ENCODE measurements at places on chromosomes 2 and 18. TPM values are rescaled to one million over a fixed set of nuclear protein-coding genes. Genes with fewer than 3 reads are reported as not detected.

Gene IL1F10
- total RNA-seq: not detected

Gene ARHGAP15
- 18.5 TPM for total RNA-seq

DNA sequence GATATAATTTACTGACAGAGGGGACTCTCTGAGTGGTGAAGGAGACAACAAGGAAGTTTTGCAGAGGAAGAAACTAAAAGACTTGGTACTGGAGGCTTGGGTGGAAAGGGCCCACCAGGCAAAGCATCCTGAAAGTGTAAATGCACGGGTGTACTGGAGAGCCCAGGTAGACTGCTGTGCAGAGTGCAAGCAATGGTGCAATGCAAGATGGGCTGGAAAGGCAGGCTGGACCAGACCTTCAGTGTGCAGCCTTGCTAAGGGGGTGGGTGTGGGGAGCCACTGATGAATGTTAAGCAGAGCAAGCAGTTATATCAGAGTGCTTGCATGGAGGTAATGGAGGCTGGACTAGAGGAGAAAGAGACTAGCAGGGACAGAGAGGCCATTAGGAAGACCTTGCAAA, 10.7 kb downstream of the C2orf74 start:
- H3K27ac ChIP-seq: no peak overlapping the region
- no peaks in the 10 kb centered on the region for H3K27me3 ChIP-seq
- no peak overlapping the region for H3K4me3 ChIP-seq
- no peak for DNase-seq

- DNase-seq: no peak
- no peak overlapping the region for H3K4me3 ChIP-seq
- no peaks in the 10 kb centered on the region for H3K36me3 ChIP-seq
- no peaks in the 10 kb centered on the region for H3K27me3 ChIP-seq
- H3K27ac ChIP-seq: no peak overlapping the region
These were observed 89.4 kb downstream of the CELF4 start for GRCh38 chr18:37476182-37476581.

DNA sequence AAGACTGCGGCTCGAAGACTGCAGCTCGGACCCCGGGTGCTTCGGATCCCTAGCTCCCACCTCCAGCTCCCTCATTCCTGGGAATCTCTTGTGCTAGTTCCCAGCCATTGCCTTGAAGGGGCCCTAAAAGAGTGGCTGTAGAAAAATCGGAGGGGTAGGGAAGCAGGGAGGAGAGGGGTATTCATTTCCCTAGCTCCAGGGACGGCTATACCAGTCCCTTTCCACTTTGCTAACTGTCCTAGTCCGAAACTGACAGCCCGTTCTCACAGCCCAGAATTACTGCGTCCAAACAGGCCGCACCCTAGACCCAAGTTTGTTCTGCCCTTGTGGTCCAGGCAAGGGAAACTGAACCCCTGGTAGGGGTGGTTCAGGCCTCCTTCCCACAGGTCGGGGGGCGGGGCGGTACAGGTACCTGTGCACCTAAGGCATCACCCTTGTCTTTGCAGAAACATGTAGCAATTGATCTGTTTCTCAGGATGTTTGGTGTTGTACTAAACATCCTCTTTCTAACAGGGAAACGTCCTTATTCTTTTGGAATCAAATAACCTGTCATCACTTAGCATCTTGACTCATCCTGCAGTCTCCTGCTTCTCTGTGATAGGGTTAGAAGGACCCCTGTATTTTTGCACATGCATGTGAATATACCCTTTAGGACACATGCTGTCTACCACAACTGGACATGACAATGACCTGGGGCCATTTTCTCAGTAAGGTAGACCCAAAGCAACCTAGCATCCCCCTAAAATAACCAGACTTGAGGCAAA, 4.0 kb downstream of the EMX1 start:
- no peak overlapping the region for H3K4me3 ChIP-seq
- peaks cover 55% of the 10 kb centered on the region for H3K4me1 ChIP-seq
- peaks cover 98% of the 10 kb centered on the region for H3K27me3 ChIP-seq
- H3K27ac ChIP-seq: no peak overlapping the region
- H3K36me3 ChIP-seq: no peaks in the 10 kb centered on the region
- no peak for DNase-seq

DNA sequence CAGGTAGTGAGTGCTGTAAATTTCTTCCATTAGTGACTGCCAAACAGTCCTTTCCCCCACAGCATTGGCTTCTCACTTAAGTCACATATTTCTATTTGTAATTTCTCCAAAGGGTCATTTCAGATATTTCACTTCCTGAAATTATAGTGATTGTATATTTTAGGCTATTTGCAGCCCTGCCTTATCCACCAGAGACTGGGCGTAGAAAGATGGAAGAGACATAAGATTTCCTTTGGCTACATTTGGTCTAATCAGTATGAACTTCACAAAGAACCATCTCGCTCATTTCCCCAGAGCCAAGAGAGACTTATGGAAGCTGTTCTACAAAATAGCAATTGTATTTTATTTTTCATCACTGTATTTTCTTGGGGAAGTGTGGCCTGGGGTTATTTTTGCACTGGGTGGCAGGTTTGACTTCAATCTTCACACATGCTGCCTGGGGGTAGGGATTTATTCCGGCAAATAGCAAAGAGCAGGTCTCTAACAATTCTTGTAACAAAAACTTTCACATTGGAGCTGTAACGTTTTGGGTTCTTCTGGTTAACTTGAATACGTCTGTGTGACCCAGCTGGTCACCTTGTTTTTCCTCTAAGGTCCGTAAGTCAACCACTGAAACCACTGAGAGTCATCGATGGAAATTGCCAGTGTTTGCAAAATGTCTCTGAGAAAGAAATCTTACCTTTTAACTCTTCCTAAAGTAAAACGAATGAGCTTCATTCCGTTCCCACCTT, 170.6 kb upstream of the SERPINE2 start:
- H3K4me1 ChIP-seq: no peaks in the 10 kb centered on the region
- H3K4me3 ChIP-seq: no peak overlapping the region
- no peak overlapping the region for H3K27ac ChIP-seq
- H3K27me3 ChIP-seq: no peaks in the 10 kb centered on the region
